ENCODE measurements at places on chromosomes 2 and 18. TPM values are rescaled to one million over a fixed set of nuclear protein-coding genes. Genes with fewer than 3 reads are reported as not detected.

The SCTR gene
- not detected for polyA plus RNA-seq

The EVA1A gene
- polyA plus RNA-seq = not detected

The VIL1 gene
- polyA plus RNA-seq = 0.63 TPM

The ALPG gene
- not detected for polyA plus RNA-seq

The HES6 gene
- polyA plus RNA-seq = 34.5 TPM

The FOXD4L1 gene
- not detected for polyA plus RNA-seq

The SERPINB12 gene
- polyA plus RNA-seq = not detected

The PELI1 gene
- polyA plus RNA-seq = 2.7 TPM

- DNase-seq = no peak
Measured at GRCh38 chr2:52558265-52558664, 1209.3 kb upstream of the CHAC2 start.

DNA sequence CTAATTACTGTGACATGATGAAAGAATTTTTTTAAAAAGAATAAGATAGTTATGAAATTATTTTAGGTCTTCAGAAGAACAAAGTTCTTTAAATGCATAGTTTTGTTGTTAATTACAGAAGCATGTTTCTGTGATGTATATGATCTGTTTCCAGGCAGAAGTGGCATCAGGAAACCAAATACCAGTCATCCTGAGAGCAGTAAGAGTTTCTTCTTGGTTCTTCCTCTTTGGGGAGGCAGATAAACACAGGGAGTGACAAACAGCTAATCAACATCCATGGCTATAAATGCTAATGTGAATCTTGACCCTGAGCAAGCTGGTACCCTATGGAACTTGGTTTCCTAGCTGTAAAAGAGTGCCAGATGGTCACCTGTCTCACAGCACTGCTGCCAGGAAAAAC is 29.2 kb downstream of the WIPF1 start:
- DNase-seq = no peak

- DNase-seq = no peak
Measured at GRCh38 chr18:49893036-49893435, 79.7 kb upstream of the ACAA2 start.

DNA sequence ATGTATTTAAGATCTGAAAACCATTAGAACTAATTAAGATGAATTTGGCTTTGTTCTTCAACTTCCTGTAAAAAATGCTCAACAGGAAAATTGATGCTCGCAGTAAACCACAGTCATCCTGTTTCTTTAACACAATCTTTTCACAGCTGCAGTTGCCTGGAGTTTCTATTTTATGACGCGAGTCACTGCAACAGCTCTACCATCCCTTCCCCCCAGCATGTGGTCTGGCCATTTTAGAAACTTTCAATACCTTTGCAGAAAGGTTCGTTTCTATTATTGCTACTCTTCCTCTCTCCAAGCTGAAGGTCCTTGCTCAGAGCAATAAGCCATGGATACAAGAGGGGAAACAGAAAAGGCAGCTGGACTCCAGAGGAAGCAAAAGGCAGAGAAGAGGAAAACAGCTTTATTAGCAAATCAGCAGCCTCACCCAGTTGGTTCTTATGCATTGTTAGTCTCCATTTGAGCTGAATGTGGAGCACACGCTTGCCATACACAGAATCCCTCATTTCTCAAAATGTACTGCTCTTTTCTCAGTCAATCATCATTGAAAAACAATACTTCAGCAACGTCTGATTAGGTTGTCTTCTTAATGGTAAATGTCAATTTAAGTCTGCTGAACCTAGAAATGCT is 3.9 kb downstream of the WIPF1 start:
- peak; percentile 88 for DNase-seq

DNA sequence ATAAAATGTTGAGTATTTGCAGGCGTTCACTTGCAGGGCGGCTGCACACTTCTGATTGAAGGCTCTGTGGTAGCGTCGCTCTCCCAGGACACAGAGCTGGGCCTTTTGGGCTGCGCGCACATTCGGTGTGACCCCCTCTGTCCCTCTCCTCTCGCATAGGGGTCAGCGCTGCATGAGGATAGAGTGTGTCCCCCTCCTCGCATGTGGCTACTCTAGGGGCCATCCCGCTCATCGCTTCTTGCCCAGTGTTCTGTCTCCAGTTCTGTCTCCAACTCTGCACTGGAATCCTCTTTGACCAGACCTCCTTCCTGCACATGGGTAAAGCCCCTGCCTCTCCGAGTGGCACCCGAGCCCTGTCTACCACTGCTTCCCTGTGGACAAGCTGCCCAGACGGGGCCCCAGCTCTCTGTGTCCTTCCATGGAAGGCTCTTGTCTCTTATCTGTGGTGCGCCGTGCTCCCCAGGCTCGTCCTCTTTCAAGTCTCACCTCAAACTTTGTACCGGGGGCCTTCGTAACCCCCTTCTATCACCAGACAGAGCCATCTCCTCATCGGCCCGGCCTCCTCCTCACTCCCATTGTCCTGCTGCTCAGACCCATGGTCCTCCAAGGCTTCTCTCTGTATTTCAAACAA is 278.0 kb upstream of the HDAC4 start:
- DNase-seq = no peak

GRCh38 chr2:9702604-9703084 is 71.8 kb upstream of the YWHAQ start:
- DNase-seq = no peak

DNA sequence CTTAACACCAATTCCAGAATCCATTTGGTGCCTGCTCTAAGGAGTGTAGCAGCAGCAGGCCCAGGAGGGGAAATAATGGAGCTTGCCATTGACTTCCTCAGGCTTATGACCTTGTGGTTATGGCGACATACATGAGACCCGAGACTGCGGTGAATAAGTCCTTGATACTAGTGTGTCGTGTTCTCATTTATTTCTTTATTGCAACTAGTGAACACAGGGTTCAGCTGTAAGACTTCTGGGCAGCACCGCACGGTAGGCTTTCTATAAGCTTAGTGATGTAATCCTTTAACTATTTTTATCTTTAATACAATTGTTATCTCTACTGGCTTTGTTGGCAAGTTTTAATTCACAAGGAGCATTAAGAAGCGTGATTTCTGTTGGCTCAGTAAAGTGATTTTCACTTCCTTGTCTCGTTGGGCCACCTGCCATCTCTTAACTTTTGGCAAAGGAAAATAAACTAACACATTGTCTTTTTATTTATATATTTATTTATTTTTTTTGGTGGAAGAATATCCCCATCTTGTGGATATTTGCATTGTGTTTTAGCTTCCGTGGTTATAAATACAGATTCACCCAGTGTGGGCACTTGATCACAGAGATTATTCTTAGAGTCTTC is 139.8 kb downstream of the LTBP1 start:
- no peak for DNase-seq

GRCh38 chr2:219495531-219496122 is 3.1 kb upstream of the GMPPA start:
- peak; percentile 32 for DNase-seq

- no peak for DNase-seq
Measured at GRCh38 chr2:218474527-218474926, 55.6 kb downstream of the VIL1 start.

GRCh38 chr2:143422681-143423080 is 293.5 kb downstream of the ARHGAP15 start:
- DNase-seq = peak; percentile 26

DNA sequence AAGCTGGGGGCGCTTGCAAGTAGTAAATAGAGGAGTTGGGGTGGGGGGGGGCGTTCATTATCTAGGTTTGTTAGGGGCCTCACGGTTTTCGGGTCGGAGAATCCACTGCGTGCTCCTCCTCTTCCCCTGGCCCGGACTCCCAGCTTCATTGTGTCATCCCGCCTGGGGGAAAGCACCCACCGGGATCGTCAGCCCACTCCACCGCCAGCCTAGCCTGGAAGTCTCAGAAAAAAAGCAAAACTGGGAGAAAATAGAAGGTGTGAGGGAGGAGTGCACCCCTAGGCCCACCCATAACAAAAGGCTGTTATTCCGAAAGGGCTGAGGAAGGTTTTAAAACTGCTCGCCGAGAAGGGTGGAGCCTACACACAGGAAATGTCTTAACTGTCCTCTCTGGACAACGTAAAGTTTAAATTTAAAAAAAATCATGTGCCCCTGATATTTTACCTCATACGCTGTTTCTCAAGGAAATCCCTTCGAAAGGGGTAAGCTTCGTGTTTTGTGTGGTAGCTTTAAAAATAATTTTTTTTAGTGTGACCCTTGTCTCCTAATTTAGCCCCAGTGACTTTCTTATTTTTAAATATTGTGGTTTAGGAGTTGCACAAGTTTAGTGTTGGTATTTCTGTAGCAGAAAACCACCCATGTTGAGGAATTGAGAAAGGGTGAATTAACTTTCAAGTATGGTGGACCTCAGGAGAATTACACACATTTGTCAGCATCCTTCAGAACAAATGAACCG is 104.2 kb downstream of the SPTBN1 start:
- DNase-seq = peak; percentile 63

DNA sequence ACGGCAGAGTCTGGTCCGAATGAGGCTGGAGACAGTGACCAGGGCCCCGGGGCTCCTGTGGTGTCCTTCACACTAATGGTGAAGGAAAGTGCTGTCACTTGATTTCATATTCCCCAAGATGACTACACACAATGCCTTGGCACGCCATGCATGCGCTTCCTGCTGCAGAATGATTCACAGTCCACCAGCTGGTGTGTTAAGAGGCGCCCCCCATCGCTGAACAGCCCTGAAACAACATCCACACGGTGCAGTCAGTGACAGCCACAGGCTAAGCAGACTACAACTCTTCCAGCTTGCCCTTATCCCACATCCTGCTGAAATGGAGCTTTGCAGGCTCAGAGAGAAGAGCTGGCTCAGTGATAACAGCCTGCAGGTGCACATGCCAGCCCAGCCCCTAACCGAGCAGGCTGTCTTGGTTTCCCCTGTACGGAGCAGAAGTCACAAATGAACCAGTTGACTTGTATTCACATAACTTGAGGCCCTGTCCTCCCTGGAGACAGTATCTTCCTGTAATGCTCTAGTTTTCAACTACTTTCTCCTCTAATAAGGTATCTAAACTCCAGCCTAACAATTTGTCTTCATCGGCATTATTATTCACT is 24.3 kb upstream of the CDH20 start:
- DNase-seq = no peak

- DNase-seq = no peak
Measured at GRCh38 chr2:142008135-142008744, 122.6 kb downstream of the LRP1B start.

Data from immature natural killer cell (primary cell).